Endothelial cell of coronary artery (primary cell): ENCODE measurements at places on chromosomes 1 and 21. TPM values are rescaled to one million over a fixed set of nuclear protein-coding genes. Genes with fewer than 3 reads are reported as not detected.

S100A7 gene
- not detected in 2 replicates for total RNA-seq

MRPS6 gene
- total RNA-seq = 8.8 and 9.9 TPM in 2 replicates

ANKRD45 gene
- 0.36 TPM in 1 of 2 replicates, not detected in the other for total RNA-seq

OR2L8 gene
- not detected in 2 replicates for total RNA-seq

DENND1B gene
- 3.3 and 4.0 TPM in 2 replicates for total RNA-seq

FCER1G gene
- 0.36 and 0.47 TPM in 2 replicates for total RNA-seq

LRRC71 gene
- total RNA-seq = 0.36 TPM in 1 of 2 replicates, not detected in the other

EXO5 gene
- 8.6 and 9.3 TPM in 2 replicates for total RNA-seq

CHAF1B gene
- 2.1 and 3.3 TPM in 2 replicates for total RNA-seq

BARHL2 gene
- total RNA-seq = not detected in 2 replicates

KRTAP19-1 gene
- total RNA-seq = not detected in 2 replicates

CELA3A gene
- 0.09 TPM in 1 of 2 replicates, not detected in the other for total RNA-seq

TRAF3IP3 gene
- not detected in 2 replicates for total RNA-seq

PALMD gene
- 71.6 and 82.1 TPM in 2 replicates for total RNA-seq

FMO5 gene
- 0.45 and 0.47 TPM in 2 replicates for total RNA-seq

LCE2B gene
- total RNA-seq = not detected in 2 replicates

LIPI gene
- total RNA-seq = not detected in 2 replicates

PLPP3 gene
- total RNA-seq = 17.1 and 58.2 TPM in 2 replicates

DNM3 gene
- 0.54 and 0.56 TPM in 2 replicates for total RNA-seq

KCNJ9 gene
- total RNA-seq = not detected in 2 replicates

FHAD1 gene
- total RNA-seq = 0.09 and 0.56 TPM in 2 replicates

HSPA6 gene
- total RNA-seq = 0.18 and 0.75 TPM in 2 replicates

S100A12 gene
- not detected in 2 replicates for total RNA-seq

MROH9 gene
- not detected in 2 replicates for total RNA-seq

HSD3B2 gene
- total RNA-seq = not detected in 2 replicates

OLIG2 gene
- not detected in 2 replicates for total RNA-seq

PIGR gene
- not detected in 2 replicates for total RNA-seq

VHLL gene
- total RNA-seq = 0.09 TPM in 1 of 2 replicates, not detected in the other

BSND gene
- total RNA-seq = not detected in 2 replicates

IL22RA1 gene
- total RNA-seq = under 0.01 TPM in 1 of 2 replicates, not detected in the other

HCRTR1 gene
- 0.28 and 0.54 TPM in 2 replicates for total RNA-seq
